Omental fat pad (tissue), 4 donors: ENCODE measurements at places on chromosomes 12 and 14.

DNA sequence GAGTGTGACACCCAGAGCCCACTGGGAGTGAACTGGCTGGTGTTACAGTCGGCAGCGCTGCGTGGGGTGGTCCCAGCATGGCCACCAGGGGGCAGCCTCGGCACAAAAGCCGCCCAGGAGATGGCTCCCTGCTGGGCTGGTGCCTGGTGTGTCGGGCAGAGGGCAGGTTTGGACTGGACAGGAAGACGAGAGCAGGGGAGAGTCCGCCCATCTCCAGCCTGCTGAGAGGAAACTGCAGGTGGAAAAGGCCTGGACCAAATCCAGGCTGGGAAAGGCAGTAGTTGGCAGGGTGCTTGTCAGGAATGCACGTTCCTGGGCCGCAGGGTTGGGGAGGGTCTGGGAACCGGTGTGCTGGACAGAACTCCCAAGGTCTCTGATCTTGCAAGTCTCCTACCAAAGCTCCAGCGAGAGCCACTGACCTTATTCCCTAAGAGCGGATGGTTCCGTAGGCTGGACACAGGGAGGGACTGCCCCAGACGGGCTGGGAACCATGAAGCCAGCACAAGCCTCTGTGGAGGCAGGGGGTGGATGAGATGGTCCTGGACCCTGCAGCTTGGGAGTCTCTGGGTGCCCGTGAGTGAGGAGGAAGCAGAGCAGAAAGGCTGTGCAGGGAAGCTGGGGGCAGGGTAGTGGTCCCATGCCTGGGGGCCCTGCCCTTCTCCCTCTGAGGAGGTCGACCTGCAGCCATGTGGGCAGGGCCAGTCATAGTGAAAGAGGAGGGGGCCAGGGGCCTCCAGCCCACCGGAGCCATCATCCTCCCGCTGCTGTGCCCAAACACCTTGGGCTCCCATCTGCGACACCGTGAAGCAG lies 1.8 kb downstream of the AHNAK2 start:
- DNase-seq: peak; percentile 75

DNA sequence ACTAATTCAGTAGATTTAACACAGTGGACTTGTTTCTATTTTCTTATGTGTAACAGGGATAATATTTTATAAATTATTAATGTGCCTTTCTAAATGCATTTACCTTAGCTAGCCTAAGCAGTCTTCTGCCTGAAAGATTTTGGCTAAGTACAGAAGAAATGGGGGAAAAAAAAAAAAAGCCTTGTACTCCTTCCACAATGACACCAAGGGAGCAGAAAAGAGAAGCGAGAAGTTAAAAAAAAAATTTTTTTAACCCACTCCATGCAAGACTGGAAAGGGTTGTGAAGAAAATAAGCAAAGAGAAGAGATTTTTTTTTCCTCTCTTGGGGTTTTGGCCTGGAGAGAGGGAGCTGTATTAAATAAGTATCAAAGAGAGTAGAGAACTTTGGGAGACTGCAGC lies 28.7 kb downstream of the NELL2 start:
- DNase-seq: no peak

DNA sequence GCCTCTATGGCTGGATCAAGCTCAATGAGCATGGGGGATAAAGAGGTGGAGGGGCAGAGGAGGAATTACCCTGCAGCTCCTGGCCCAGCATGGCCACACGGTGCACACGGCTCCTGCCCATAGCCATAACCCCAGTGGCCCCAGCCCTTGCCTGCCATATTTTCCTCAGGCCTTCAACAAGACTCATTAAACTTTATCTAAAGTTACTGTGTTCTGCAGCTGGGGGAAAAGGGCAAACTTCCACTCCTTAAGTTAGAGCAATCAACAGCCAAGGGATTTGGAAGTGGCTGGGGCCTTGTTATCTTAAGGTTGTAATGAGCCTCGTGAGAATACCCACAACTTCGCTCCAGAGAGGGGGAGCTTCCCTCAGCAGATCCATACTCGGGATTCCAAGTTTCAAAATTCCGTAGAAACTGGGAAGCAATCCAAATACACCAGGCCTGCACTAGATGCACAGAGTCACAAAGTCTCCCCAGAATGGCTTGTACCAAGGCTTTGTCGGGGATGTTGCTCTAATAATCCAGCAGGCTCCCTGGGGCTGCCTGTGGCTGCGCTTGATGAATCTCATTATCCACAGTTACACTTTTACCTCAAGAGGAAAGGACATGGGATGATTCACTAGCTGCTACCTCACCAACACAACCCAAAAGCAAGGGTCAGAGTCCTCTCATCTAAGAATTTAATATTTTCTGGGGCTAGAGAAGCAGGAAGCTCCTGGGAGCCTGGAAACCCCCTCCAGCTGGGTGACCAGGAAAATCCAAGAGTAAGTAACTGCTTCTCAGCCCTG lies 13.0 kb upstream of the OR6J1 start:
- DNase-seq: no peak

- DNase-seq: no peak
These were observed 62.8 kb upstream of the NAV3 start for GRCh38 chr12:77767756-77768343.

- peak; percentile 59 for DNase-seq
These were observed 43.9 kb upstream of the FBRSL1 start for GRCh38 chr12:132445884-132446632.

DNA sequence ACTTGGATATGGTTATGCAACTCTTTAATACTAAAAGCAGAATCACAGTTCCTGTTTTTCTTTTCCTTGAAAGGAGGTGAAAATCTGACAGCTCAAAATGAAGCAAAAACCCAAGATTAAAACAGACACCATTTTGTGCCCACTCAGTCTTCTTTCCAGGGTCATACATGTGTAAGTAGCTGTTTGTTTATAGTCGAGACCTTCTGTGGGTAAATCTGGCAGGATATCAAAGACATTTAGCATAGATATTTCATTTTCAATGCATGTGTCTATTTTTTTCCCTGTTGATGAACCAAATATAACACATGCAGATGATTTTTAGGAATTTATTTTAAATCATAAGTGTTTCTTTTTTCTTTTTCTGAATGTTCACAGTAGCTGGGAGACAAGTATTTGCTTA lies 398.8 kb downstream of the FOXG1 start:
- no peak for DNase-seq

DNA sequence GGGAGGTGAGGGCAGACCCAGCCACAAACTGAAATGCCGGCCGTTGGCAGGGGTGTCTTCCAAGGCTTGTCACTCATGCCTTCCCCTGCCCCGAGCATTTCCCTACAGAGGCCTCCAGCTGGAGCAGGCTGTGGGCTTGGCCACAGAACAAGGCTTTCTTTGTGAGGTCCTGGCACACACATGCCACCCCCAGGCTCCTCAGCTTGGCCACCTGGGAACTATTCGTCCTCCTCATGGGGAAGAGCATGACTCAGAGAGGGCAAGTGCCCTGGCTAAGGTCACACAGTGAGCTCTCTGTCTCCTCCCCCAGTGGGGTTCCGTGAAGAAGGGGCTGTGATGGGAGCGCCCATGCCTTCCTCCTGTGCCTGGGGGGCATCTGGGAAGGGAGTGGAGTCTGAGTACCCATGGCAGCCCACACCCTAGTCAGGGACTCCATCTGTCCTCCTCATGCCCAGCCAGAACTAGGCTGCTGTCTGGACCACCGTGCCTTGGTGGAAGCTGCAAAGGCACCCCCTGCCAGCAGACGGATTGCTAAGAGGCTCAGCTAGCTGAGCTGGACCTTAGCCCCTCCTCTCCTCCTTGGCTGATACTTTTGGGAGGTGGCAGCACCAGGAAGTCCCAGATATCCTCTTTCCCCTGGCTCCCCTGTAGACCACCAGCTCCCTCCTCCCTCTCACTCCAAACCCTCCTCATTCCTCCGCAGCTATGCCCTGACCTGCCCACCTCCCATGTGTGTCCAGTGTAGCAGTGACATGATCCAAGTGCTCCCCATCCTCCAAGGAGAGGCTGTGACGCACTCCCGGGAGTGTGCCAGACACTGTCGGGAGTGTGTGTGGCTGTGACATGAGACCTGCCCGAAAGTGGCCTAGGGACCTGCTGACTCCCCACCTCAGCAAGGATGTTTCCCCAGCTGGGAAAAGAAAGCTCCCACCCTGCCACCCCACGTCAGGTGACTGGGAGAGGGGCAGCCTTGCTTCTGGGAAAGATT lies 21.4 kb downstream of the ABCB9 start:
- no peak for DNase-seq

GRCh38 chr12:110349096-110349495 lies 54.4 kb downstream of the ANAPC7 start:
- no peak for DNase-seq

DNA sequence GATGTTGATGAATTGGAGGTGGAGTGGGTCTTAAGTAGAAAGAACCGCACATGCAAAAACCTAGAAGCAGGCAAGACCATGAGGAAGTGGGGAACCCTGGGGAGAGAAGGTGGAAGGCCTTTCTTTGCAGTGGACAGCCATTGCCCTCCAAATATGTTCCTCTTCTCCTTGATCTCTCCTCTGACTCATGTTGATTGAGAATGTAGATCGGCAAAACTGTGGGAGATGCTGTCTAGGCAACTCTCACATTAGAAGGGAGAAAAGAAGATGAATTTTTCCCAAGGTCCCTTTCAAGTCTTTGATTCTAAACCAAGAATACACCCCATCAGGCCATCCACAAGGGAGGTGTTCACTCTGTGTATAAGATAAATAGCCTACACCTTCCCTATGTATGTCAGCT lies 257.5 kb downstream of the MSRB3 start:
- no peak for DNase-seq

- no peak for DNase-seq
These were observed 493 bp downstream of the NUMB start for GRCh38 chr14:73457924-73458182.

GRCh38 chr14:106419376-106419965 lies 893.1 kb downstream of the TMEM121 start:
- no peak for DNase-seq

GRCh38 chr14:86521843-86522242 lies 991.9 kb downstream of the FLRT2 start:
- DNase-seq: no peak

GRCh38 chr14:74733221-74733620 lies 20.3 kb downstream of the FCF1 start:
- DNase-seq: no peak
